Pancreas (tissue), 10 donors: ENCODE measurements at places on chromosomes 5 and 9.

DNA sequence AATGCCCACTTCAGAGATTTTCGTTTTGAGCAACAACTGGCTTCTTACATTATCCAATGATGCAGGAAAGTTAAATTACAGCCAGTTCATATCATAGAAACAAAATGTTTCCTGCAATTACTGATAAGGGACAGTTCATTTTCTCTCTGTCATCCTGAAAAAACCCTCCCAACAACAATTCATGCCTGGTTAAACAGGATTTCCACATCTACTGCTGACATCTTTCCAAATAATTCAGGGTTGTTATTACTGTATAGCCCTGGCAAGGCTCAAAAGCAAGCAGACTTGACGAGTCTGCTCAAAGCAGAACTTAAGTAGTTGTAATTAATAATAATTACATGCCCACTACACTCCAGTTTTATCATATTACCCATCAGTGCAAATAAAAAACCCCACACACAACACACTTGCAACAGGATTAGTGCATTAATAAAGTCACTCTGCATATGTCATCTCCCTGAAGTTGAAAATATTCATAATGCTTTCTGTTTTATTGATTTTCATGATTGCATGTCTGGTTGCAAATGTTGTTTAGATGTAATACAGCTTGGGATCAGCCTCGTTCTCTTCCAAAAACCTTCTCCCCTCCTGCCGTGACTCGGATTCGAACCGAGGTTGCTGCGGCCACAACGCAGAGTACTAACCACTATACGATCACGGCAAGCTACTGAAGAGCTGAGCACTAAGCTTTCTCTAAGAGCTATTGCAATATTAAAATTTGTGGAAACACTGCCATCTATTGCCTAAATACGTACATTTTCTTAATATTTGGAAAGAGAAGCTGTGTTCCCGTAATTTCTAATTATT, 119.6 kb upstream of the NFIB start:
- DNase-seq: no peak

- no peak for DNase-seq
Observed at GRCh38 chr5:173514661-173515060, 101.8 kb downstream of the BOD1 start.

GRCh38 chr9:21070906-21071305, 6.8 kb downstream of the IFNB1 start:
- DNase-seq: no peak

DNA sequence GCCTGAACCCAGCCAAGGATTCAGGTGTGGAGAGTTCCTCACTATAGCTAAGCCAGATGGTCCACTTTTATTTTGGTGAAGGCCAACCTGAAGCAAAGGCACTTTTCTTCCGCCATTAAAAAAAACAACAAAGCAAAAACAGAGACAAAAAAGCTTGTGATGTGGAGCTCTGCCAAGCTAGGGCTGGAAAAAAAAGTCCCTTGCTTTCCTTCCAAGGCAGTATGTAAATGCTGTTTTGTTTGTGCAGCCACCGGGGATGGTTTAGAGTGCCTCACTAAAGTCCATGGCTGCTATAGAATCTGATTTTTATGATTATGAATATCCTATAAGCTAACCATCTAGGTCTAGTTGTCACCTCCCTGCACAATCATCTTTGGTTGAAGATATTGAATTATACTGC, 14.9 kb downstream of the MEGF10 start:
- no peak for DNase-seq

DNA sequence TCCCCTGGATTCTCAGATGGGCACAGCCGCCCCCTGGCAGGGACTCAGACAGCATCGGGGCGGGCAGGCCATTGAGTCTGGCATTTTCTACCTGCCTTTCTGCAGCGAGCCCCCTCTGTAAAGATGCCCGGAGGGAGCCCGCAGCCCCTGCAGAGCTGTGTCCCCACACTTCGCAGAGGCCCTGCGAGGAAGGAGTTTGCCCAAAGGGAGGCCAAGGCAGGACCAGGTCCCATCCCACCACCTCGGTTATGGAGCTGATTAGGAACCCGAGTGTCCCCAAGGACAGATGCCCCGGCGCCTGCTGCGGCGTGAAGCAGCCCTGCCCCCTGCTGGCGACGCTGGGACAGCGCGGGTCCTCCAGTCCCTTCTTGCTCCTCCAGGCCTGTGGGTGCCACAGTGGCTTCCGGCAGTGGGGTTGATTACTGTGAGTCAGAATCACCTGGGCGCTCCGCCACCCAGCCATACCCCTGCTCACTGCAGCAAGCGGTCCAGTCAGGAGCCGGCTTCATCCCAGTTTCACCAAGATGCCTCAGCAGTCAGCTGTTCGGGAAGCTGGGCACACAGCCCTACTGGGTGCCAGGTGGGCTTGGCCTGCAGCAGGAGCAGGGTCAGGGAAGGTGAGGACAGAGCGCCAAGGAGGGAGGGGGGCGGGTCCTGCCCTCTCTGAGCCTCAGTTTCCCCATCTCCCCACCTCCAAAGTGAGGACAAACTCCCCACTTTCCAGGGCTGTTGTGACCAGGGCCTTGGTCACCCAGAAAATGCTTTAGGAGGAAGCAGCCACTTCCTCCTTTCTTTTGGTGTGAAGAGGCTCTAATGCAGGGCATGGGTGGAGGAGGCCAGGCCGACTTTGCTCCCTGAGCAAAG, 117.2 kb downstream of the RXRA start:
- peak; percentile 84 for DNase-seq

DNA sequence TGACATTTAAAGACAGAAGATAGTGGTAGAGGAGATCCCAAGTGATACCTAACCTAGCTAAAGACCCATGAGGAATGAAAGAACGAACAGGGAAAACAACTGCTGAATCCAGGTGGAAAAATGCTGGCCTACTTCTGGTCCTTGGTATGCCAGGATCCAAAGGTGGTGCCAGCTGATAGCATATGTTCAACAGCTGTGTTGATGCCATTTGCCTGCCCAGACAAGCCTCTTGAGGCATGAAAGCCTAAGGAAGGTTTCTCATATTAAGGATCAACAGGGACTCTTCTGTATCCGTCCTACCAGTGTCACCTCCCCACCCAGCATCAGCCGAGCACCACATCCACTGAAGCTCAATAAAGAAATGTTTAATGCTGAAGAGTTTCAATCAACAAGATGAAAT, 225.7 kb upstream of the DMRT1 start:
- peak; percentile 34 for DNase-seq

DNA sequence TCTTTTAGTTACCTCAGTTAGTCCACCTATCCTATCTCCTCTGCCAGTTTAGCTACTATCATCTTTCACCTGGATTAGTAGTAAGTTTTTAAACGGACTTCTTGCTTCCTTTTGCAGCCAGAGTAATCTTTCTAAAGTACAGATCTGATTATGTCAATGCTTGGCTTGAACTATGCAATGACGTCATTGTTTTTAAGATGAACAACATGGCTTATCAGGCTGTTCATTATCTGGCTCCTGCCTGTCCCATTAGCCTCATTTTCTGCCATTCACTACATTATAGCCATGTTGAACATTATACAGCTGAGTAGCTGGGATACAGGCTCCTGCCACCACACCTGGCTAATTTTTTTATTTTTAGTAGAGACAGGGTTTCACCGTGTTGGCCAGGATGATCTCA, 98.7 kb downstream of the RANBP17 start:
- DNase-seq: no peak

- no peak for DNase-seq
Observed at GRCh38 chr5:35856765-35857351, at the start of gene IL7R. Gene IL7R (plus strand): TSS chr5:35856891. CDS start chr5:35856978, 87 bp downstream.

DNA sequence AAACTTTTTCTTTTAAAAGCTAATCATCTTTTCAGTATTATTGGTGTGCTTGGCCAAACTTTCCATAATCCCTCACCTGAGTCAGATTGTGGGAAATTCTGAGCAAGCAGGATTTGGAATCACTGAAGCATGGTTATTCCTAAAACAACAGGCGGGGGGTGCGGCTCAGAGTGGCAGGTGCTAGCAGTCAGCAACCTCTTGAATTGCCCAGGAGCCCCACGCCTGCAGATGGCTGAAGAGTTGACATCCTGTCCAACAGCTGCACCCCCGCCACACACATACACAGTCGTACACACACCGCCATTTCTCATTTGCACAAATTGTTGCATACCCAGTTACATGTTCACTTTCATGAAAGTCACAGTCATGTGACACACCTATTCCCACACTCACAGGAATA, 96.6 kb downstream of the LHX2 start:
- no peak for DNase-seq

GRCh38 chr5:111537141-111538024, 25.0 kb upstream of the STARD4 start:
- no peak for DNase-seq

- DNase-seq: no peak
Observed at GRCh38 chr5:106675687-106676086, 995.0 kb downstream of the EFNA5 start.

DNA sequence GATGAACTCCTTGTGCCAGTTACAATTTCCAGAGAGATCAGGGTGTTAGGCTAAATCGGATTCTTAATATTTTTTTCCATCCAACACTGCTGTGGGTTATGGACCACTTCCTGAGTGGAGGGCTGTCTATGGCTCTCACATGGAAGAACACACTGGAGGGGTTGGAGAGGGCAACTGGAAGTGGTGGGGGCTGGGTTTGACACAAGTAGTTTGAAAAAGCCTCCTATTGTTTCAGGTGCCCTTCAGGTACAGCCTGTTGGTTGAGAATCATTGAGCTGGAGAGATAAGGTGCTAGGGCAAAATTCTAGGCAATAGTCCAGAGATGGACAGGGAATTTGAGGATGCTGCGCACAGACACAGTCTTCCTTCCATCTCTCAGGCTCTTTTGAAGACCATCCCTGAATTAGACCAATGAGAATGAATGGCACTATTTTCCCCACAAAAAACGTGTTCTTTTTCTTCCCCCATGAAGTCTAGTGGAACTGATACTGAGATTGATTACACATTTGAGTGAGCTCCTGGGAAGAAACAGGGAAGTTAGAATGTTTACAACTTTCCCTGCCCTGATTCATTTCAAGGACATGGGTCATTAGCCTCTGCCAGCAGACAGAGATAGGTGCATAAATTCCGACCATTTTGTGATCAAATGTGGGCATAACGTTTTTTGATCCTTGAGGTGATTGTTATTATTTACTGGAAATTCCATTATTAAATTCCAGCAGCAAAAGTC, 87.7 kb downstream of the ACER2 start:
- DNase-seq: no peak

DNA sequence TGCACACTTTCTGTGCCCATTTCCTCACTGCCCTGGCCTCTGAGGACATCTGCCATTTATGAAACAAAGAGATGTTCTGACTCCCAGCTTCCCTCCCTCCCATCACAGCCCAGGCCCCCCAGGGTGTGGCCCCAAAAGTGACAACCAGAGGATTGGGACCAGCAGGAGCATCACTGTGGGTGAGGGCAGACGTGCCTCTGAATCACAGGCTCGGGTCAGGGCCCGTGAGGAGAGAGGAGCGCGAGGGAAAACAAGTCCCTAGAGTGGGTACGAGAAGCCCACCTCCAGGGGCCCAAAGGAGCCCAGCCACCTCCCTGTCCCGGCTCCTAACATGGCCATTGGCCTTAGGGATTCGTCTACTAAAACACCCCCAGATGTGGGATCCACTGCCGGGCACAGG, 138.0 kb upstream of the FSTL4 start:
- DNase-seq: no peak

DNA sequence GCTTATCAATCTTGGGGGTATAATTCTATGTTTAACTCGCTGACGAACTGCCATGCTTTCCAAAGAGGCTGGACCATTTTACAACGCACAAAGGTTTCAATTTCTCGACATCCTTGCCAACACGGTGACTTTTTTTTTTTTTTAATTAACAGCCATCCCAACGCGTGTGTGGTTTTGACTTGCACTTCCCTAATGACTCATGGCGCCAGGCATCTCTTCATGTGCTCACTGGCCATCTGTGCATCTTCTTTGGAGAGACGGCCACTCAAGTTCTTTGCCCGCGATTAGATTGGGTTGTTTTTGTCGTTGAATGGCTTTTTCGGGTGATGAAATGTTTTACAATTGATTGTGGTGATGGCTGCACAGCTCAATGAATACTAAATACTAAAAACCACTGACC, 12.5 kb upstream of the CARD9 start:
- no peak for DNase-seq

DNA sequence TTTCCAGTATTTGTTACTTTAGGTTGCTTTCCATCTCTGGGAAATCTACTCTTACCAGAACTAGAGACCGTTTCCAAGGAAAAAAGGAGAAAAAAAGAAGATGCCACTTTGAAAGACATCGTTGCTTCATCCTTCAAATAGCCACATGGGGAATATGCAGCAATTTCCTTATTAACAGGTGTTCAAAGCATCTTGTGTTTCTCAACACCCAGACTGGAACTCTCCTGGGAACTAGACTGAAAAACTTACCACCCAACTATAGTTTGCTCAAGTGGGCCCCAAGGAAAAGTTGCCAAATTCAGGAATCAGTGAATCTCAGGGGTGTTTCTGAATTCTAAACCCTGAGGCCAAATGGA, 80.0 kb upstream of the JAK2 start:
- DNase-seq: no peak

DNA sequence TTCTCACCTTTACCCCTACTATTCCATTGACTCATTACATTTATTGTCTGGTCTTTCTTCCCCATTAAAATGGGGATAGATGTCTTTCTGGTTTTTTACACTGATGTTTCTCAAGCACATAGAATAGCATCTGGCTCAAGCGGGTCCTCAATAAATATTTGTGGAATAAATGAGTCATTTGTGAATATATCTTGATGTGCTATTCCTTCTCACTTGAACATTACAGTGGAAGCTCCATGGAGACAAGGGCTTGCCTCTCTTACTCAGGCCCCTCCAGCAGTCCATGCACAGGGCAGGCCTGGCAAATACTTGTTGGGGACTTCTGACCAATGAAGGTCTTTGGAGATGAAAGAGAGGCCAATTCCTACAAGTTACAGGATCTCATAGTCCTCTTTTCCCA, 151.7 kb upstream of the TAS2R1 start:
- DNase-seq: no peak

- DNase-seq: no peak
Observed at GRCh38 chr9:15498246-15498995, 12.3 kb downstream of the PSIP1 start.

GRCh38 chr5:84215521-84215920, 169.2 kb downstream of the EDIL3 start:
- DNase-seq: no peak

DNA sequence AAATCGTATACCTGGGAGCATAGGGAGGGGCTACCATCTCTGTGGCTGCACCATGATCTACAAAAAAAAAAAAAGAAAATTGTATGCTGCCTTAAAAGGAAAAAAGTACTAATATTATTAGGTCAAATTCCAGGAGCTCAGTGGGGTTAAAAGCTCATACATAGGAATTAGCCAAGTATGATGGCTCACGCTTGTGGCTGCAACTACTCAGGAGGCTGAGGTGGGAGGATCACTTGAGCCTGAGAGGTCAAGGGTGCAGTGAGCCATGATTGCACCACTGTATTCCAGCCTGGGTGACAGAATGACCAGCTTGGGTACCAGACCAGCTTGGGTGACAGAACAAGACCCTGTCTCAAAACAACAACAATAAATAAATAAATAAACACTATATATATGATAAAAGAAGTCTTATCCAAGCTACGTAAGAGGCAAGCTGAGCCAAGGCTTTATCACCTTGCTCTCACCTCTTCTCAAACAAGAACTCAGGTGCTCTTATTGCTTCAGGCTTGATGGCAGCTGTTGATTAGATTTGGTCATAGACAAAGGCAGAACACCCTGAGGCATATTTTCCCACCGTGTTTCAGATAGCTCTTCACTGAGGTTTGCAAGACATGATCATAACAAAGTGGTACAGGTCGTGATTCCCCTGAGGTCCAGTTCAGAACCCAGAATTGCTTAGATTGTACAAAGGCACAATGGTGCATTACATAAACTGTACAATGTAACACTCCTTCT, 3.3 kb upstream of the FBXW11 start:
- no peak for DNase-seq

- no peak for DNase-seq
Observed at GRCh38 chr5:142674531-142675469, 11.1 kb downstream of the FGF1 start.
